ENCODE measurements at places on chromosomes 7 and 10.
A peak's percentile ranks its signal among the peaks of the same experiment; 100 is the strongest.

DNA sequence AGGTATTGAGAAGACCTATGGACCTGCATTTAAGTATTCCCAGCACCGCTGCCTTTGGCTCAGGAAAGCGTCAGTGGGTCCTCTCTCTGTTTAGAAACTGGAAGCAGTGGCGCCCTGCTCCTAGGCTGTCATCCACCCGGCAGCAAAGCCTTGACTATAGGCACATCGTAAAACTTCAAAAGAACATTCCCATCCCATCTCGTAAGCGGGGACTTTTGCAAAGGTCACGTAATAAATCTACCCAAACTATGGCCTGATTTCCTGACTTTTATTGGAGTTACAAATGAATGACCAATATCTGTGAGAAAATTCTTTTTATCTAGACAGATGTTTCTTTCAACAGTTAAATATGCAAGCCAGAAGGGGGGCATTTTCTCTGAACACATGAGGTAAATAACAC, 115.8 kb upstream of the TCERG1L start:
- DNase-seq = no peak

- DNase-seq = no peak
These were observed 27.4 kb downstream of the UCMA start for GRCh38 chr10:13206546-13207443.

DNA sequence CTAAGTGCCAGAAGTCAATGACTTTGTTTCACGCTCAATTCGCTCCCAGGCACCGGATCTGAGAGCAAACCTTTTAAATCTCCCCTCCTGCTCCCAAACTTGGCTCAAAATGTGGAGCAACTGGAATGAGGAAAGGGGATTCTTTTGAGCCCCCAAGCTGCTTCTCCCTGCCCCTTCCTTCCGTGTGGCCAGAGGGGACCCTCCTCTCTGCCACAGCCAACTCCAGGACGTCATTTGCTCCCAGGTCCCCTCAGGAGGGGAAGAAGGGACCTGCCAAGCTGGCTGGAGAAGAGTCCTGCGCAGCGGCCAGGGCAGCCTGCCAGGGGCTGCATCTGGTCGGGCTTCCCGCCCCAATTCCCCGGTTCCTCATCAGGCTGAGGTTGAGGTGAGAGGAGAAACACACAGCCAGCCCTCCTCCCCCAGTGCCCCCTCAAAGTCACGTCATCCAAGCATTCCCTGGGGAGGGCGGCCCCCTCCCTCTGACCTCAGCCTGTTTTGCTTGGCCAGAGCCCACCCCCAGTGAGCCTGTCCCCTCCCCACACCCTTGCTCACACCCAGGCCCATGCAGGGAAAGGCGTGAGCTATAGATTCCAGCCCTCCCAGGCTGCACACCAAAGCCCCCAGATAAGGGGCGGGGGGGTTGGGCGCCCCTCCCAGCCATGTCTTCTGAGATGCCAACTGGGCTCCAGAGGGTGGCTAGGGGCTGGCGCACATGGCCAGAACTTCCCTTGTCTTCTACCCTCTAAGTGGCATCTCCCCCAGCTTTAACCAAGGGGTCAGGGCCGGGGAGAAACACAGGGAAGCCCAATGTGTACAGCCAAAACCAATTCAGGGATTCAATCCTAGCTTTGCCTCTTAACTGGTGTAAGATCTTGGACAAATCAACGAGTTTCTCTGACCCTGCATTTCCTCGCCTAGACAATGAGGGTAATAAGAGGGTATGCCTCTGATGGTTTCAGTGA, 35.0 kb downstream of the SH3PXD2A start:
- DNase-seq = no peak

DNA sequence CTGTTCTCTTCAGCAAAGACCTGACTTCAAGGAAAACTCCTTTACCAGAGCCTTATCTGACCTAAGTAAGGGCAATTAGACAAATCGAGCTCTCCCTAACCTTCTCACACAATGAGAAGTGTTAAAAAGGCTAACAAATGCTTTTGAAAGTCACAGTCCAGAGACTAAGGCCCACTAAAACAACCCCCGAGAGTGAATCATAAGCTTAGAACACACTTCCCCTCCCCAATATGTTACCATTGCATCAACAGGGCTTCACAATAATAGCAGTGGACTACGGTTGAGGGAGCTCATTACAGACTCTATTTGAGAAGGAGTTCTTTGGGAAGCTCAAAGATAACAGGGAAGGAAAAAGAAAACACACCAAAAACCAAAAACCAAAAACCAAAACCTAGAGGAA, 28.6 kb upstream of the ZEB1 start:
- DNase-seq = no peak

DNA sequence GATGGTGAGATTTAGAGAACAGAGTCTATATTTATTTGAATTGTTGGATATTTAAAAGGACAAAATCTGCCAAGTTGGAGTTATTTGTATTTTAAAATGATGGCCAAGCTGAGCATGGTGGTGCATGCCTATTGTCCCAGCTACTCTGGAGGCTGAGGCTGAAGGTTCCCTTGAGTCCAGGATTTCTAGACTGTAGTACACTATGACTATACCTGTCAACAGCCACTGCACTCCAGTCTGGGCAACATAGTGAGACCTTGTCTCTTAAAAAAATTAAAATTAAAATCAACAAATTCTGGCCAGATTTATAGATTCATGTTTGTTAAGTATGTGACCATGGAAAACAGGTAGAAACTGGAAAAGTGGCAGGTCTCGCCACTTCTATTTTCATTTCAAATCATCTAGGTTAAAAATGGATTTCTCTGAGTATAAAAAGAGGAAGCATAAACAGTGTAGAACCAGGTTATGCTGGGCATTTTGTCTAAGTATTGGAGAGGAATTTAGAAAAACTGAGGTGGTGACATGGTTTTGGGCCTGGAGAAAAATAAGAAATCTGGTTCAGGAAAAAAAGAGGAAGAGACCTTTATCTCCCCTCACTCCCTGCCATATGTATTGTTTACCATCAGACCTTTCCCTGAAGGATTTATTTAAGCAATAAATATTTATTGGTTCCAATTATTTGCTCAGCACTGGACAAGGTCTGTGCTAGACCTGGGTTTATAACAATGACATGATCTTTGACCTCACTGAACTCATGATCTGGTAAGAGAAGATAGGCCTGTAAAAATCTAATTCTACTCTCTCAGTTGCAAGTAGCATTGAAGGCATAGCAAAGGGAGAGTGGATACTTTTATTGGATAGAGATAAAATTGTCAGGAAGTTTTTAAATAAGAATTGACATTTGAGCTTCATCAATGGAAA, 134.2 kb downstream of the TSPAN12 start:
- no peak for DNase-seq

DNA sequence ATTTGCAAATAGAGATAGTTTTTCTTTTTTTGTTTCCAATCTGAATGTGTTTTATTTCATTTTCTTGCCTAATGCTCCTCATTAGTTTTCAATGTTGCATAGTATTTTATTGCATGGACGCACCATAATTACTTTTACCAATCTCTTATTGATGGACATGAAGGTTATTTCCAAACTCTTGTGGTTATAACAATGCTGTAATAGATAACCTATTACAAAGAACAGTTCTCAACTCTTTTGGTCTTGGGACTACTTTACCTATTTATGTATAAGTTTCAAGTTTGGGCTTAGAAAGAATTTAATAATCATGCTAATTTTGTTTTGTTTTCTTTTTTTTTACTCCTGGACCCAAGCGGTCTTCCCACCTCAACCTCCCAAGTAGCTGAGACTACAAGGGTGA, 7.0 kb downstream of the SHLD2 start:
- no peak for DNase-seq

GRCh38 chr7:77799078-77799964, 748 bp downstream of the PHTF2 start:
- peak; percentile 12 for DNase-seq

- no peak for DNase-seq
These were observed 12.7 kb downstream of the EBF3 start for GRCh38 chr10:129951101-129951969.

DNA sequence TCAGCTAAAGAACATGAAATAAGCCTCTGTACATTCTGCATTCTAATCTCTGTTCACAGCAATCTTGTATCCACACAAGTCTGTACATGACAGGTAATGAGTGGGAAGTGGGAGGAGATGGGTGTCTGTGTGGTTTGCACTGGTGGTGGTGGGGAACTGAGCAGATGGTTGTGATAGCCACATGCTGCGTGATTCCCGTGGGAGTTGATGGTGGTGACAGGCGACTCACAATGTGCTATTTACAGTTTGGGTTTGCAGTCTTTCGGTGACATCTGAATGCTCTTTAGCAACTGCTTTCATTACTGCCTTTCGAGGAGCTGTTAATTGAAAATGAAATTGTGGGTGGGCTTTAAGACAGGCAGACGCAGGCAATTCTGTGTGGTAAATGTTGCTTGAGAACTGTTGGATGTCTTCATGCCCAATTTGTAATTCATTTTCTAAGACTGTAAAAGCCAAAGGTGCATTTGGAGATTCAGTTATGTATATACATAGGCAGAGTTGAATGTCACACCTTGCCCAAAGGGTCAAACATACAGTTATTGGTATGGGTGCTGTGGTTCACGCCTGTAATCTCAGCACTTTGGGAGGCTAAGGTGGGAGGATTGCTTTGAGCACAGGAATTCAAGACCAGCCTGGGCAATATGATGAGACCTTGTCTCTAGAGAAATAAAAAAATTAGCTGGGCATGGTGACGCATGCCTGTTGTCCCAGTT, 308.2 kb downstream of the AUTS2 start:
- no peak for DNase-seq

DNA sequence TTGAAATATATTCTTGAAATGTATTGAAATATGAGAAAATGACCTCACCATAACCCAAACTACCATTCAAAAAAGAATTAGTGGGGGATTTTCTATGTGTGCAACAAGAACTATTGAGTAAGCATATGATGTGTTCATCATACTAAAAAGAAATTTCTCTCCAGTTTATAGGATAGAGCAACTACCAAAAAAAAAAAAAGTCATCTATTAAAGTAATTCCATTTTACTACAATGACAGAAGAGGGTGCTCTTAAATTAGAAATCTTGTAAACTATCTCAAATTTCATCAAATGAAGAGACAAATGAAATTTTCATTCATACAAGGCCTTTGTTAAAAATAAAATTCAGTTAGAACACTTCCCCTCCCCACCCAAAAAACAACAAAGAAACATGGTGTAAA, 195.4 kb upstream of the PLXDC2 start:
- DNase-seq = no peak

DNA sequence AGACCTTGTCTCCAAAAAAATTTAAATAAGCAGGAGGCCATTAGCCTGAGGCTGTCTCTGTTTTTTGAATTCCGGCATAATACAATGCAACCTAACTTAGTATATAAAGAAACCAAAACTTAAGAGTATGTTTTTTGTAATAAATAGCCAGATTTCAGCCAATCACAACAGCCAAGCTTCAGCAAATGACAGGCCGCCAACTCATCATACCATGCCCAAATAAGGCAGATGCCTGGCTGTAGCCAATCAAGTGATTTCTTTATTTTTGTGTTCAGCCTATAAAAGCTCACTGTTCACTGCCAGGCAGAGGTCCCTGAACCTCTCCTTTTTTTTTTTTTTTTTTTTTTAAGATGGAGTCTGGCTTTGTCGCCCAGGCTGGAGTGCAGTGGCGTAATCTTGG, 12.7 kb upstream of the PURB start:
- DNase-seq = no peak

GRCh38 chr10:10657139-10657760, 360.4 kb upstream of the CELF2 start:
- no peak for DNase-seq

DNA sequence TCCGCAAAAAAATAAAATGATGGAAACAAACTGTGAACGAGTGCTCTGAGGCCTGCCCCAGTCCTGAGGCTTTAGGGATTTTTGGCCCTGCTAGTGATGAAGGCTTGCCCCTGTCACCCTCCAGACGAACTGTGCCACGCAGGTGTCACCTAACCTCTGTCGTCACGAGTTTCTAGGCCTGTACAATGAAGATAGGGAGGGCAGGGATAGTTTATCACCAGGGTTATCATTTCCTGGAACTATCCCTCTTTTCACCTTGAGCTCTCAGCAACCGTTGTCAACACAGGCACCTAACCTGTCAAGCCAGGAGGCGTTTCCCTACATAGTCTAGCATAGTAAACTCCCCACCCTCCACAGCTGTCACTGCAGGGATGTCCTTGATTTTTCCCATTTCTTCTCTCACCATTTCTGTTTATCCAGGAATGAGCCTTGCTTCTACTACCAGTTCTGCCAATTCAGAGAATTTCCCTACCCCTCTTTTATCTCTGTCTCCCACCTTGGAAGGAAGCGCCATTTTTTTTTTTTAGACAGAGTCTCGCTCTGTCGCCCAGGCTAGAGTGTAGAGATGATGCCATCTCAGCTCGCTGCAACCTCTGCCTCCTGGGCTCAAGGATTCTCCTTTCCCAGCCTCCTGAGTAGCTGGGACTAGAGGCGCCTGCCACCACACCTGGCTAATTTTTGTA, 2.2 kb upstream of the ACHE start:
- DNase-seq = no peak

- no peak for DNase-seq
These were observed 499.9 kb upstream of the FZD8 start for GRCh38 chr10:36141856-36142560.

GRCh38 chr7:134084488-134085144, 42.5 kb upstream of the LRGUK start:
- DNase-seq = no peak

DNA sequence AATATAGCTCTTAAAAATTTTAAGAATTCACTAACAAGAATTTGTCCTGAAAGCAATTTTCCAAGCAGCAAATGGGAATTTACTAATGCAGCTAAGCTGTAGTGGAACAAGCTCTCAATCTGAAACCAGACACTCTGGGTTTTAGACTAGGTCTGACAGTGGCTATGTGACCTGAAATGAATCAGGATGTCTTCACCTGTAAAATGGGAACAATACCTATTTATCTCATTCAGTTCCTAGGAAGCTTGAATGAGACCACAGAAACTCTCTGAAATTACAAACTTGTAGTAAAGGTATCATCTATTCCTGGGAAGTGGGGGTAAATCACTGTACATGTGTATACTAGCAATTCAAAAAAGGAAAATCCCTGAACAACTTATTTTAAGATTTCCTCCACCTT, 1.2 kb downstream of the DNAJC2 start:
- DNase-seq = no peak

DNA sequence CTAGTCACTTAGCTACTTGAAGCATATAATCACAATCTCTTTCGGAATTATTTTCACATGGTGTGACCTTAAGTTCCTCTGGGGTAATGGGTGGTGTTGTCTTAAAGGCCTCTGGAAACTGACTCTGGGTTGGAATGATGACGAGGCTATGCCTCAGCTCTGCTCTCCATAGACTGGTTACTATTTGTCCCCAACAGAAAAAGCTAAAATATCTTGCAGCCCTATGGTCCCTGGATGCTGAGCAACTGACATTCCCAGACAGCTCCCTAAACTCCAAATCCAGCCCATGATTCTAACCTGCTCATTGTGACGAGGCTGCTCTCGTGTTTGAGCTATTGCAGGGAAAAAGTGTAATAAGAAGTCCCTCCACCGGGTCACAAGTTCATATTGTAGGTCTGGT, 51.6 kb downstream of the HBP1 start:
- no peak for DNase-seq

GRCh38 chr7:130966246-130967009, 232.4 kb upstream of the KLF14 start:
- no peak for DNase-seq

- DNase-seq = no peak
These were observed 212.3 kb downstream of the DKK1 start for GRCh38 chr10:52526251-52526823.

GRCh38 chr10:8182806-8183205, 128.3 kb downstream of the GATA3 start:
- DNase-seq = no peak

- DNase-seq = no peak
These were observed 121.1 kb downstream of the CXCL12 start for GRCh38 chr10:44263771-44264170.

Data from COR-L47 (cell line).